Muscle of arm (tissue), 14 donors: ENCODE measurements at places on chromosomes 5 and 9.

DNA sequence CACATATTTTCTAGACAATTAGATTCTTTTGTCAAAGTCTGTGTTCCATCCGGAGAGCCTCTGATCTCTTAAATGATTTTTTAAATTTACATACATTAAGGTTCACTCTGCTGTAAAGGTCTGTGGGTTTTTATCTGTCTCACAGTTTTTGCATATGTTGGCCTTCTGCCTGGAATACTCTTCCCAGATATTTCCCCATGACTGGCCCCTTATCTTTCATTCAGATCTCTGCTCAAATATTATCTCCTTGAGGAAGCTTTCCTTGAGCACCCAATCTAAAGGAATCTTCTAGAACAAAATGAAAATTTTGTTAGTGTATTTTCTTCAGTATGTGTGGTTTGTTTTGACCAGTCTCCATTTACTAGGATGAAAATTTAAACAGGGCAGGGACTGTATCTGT, 26.3 kb downstream of the FAF2 start:
- DNase-seq = no peak

GRCh38 chr5:91712718-91713117, 329.6 kb upstream of the ARRDC3 start:
- DNase-seq = no peak

DNA sequence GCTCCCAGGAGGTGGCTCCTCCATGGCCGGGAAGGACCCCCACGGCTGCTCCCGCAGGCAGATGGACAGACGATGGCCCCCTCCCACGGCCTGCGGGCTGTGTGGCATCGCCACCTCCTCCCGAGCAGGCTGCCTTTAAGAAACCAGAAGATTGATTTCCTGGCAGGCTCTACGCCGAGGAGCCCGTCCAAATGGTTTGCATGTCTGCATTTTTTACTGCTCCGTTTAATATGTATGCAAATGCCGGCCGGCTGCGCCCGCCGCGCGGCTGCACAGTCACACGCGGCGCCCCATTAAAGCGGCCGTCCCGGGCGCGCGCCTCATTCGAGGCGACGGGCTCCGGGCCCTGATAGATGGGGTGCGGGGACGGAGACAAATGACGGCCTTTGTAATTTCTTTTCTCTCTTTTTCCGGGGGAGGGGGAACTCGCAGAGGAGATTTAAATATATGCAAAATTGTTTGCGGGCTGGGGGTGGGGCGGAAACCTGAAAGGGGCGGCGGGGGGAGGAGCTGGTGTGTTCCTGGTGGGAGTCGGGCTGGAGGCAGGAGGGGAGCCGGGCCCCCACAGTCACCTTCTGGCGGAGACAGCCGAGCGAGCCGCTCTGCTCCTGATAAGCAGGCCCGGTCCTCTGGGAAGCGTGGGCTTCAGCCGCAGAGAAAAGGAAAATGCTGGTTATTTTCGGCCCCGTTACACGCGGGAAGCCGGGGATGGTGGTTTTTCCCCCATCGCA, 158.7 kb upstream of the IER5L start:
- DNase-seq = peak; percentile 72

GRCh38 chr5:108168915-108169314, 213.0 kb downstream of the FBXL17 start:
- DNase-seq = peak; percentile 5

GRCh38 chr9:132878695-132879456, at the start of gene SPACA9:
Gene SPACA9 (plus strand): TSS chr9:132878898. CDS start chr9:132883948, 5,050 bp downstream.
- peak; percentile 67 for DNase-seq

DNA sequence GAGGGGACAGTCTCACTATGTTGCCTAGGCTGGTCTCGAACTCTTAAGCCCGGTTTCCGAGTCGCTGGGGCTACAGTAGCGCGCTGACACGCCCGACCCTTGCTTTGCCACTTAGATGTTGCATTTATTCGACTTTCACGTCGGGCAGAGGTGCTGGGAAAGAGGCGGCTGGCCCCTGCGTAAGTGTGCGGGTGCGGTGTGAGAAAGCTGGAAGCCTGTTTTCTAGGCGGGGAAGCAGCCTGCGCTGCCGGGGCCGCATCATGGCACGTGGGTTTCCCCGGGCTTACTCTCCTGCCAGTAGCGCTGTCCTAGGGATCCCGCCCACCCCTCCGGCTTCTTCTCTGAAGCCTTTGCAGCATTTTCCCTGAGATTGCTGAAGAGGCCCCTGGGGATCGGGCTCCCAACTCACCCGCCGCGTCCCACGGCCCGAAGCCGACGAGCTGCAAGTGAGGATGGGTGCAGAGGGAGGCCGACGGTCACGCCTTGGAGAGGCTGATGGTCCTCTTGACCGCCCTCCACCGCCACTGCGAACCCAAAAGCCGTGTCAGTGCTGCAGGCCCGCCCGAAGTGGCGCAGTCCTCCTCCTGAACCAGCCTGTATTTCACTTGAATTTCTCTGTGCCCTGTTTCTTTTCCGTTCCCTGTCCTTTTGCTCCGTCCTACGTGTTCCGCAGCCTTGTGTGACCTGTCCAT, 5.8 kb upstream of the TRIM41 start:
- peak; percentile 40 for DNase-seq

DNA sequence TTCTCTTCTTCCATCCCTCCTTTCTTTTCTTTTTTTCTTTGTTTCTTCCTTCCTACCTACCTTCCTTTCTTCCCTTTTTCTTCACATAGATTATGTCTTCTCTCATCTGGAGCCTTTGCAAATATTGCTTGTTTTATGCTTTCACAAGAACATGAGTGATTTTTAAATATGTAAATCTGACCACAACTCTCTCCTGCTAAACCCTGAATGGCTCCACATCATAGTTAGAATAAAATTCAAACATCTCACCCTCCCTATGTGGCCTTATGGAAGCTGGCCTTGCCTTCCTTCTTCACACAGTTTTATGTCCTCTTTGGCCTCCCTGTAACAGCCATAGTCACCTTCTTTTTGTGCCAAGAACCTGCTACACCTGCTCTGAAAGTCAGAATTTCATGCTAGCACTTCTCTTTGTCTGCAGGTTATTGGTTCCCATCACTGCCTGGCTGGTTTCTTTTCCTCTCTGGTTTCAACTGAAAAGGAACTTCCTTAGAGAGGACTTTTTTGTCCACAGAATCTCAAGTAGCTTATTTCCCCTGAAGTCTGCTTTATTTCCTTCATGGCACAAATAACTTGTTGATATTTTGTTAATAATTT, 114.3 kb upstream of the TNC start:
- no peak for DNase-seq

DNA sequence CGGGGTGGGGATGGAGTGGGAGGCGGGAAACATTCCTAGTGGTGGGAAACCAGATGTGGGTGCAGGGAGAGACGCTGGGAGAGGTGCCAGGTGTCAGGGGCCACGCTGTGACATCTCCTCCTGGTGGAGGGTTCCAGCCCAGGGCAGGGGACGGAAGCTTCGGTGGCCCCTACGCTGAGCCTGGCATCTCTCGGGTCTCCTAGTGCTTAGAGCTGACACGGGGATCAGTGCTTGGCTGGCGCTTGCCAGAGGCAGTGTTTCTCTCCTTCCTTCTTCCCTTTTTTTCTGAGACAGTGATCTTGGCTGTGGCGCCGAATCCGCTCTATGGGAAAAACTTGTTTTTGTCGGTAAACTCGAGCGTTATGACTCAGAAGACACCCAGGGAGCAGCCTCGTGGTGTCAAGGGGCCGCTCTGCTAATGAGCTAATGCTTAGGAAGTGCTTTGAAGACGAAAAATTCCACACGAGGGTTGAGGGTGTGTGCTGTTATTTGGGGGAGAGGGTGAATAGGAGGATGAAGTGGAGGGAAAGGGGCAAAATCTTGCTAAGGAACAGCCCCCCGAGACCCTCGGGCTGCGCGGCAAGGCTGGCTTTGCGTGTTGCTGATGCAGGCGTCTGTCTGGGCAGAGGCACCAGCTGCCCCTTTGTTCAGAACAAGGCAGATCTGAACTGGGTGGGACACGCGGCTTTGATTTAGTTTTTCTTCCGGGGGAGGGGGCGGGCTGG, 20.4 kb upstream of the IER5L start:
- DNase-seq = peak; percentile 58

DNA sequence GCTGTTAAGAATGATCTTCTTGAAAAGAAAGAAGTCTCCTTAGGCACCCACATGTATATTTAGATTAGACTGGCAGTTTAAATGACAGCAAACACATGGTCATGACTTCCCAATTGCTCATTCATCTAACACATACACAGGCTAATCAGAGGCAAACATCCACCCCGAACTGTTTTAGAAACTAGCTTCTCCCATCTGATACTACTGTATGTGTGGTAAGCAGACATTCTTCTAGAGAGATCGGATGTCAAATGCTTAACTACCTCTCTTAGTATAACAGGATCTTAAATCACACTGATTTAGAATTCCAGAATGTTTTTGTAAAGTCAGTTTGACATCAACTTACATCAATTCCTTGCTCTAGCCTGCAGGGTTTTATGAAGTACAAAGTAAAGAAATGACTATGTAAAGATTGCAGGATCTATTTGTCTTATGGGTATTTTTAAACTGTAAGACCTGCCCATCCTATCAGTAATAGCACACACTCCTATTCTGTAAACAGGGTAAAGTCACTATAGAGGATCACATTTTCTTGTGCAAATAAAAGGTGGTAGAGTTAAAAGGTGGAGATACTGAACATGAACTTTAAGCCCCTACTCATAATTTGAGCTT, 239.7 kb downstream of the MLLT3 start:
- DNase-seq = no peak

- no peak for DNase-seq
These were observed 16.6 kb upstream of the HMGCR start for GRCh38 chr5:75320371-75320770.

DNA sequence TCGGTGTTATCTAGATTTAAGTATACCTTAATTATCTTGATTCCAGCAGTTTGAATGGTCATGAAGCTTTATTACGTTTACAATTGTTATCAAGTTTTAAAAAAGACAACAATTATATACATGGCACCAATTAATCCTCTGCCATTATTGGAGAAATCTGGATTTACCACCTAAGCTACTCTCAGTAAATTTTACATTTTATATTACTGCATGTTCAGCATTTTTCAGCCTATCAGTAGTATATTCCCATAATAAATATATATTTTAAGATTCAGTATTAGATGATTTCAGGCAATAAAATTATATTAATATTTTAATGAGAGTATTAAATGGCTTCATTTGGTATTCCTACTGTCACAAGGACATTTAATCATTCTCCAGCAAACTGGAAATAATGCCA, 264.5 kb upstream of the PRDM9 start:
- DNase-seq = no peak

- DNase-seq = no peak
These were observed 102.1 kb upstream of the CEP78 start for GRCh38 chr9:78133751-78134150.

DNA sequence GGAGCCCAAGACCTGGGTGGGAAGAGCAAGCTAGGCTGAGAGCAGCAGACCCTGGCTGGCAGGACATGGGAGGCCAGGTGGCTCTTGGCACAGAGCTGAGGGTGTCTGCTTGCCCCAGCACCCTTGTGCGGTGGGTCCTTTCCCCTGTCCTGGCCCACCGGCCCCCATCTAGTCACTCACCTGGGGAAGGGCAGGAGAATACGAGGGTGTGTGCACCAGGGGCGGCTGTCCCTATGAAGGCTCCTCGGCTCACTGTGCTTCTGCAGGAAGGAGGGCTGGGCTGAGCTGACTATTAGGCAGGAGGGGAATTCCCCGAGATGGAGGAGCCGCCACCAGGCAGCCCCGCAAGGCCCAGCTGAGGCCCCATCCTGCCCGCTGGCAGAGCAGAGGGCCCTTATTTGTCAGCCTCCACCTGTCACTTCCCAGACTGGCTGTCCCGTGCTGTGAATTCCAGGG, 6.1 kb upstream of the TNIP1 start:
- no peak for DNase-seq

GRCh38 chr9:131012023-131012334, 3.0 kb downstream of the LAMC3 start:
- no peak for DNase-seq

GRCh38 chr5:143471666-143472464, 68.4 kb upstream of the NR3C1 start:
- no peak for DNase-seq

DNA sequence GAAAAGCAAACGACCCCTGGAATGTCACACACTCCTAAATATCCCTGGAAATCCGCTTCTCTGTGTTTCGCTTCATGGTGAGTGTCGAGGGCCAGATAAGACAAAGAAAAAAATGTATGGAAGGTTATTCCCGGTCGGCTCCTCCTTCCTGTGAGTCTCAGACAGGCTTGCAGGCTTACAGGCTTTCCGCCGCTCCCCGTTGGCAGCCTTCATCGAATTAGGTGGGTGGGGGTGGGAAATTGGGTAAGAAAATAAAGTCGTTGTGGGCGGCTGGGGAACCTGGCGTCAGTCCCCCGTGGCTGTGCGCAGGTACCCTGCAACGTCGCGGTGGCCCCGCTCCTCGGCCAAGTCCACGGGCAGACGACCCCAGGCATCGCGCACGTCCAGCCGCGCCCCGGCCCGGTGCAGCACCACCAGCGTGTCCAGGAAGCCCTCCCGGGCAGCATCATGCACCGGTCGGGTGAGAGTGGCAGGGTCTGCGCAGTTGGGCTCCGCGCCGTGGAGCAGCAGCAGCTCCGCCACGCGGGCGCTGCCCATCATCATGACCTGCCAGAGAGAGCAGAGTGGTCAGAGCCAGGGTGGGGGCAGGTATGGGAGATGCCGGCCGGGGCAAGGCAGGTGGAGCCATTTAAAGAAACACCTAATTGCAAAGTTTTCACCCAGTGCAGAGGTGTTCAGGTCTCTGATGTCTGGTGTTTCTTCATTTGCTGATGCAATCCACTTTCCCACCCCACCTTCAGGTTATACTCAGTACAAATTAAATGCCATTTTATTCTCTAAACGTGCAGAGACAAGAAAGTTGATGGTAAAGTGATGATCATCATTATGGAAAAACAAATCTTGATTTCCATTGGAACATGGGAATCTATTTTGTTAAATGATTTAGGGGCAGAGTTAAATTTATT, 3.2 kb downstream of the CDKN2B start:
- no peak for DNase-seq

DNA sequence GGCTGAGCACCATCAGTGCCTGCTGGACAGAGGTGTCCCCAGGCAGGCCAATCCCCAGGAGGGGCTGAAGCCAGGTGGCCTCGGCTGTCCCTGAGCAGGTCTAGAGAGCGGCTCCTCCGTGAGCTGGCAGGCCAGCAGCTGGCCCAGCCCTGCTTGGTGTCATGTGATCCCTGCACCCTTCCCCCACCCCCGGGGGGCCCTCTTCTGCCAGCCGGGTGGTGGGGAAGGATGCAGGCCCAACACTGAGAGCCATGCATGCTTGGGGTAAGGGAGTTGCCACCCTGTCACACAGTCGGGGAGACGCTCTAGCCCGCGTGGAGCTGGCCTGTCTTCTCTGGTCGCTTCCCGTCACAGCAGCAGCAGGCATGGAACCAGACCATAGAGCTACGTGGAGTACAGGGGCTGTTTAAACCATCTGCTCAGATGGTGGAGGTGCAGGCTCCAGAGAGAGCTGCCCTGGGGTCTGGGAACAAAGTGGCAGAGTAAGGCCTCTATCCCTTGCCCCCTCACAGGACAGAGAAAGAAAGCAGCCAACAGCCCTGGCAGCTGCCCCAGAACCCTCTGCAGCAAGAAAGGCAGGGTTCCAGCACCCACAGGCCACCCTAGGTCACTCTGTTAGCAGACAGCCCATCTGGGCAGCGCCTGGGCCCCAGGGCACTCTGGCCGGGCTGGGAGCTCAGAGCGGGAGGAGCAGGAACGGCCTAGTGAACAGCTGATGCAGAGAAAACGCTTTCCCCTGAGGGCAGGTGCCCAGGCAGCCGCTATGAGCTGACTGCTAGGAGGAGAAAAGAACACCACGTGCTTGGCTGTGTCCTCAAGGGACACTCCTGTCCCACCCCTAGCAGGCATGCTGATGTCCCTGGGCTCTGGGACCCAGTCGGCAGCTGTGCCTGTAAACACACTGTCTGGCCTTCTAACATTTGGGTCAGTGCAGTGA, 6.8 kb downstream of the RALGDS start:
- peak; percentile 32 for DNase-seq
